ENCODE measurements at places on chromosomes 3 and 15. TPM values are rescaled to one million over a fixed set of nuclear protein-coding genes. Genes with fewer than 3 reads are reported as not detected.

DNA sequence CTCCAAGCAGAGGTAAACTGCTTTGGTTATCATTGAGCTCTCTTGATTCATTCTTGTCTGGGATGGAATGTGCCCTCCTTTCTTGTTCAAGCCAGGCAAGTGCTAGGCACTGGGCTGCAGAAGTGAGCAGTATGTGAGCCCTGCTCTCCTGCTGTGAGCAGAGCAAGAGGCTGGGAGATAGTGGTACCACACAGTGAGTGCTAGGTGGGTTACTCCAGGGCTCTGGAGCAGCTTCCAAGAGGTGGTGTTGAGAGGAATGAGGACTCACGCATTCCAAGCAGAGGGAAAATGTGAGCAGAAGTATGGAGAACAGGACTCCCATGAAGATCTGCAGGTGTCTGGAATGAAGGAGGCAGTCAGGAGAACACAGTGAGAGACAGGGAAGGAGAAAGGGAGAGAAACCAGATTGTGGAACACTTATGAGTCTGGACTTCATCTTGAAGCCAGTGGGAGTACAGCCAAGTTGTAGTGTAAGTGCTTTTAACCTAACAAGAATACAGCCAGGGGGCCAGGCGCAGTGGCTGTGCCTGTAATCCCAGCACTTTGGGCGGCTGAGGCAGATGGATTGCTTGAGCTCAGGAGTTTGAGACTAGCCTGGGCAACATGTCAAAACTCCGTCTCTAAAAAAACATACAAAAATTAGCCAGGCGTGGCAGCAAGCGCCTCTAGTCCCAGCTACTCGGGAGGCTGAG, 199.9 kb upstream of the CTDSPL start:
- no peak for DNase-seq

GRCh38 chr3:13484851-13485590, 4.9 kb downstream of the HDAC11 start:
- peak; percentile 87 for DNase-seq

DNA sequence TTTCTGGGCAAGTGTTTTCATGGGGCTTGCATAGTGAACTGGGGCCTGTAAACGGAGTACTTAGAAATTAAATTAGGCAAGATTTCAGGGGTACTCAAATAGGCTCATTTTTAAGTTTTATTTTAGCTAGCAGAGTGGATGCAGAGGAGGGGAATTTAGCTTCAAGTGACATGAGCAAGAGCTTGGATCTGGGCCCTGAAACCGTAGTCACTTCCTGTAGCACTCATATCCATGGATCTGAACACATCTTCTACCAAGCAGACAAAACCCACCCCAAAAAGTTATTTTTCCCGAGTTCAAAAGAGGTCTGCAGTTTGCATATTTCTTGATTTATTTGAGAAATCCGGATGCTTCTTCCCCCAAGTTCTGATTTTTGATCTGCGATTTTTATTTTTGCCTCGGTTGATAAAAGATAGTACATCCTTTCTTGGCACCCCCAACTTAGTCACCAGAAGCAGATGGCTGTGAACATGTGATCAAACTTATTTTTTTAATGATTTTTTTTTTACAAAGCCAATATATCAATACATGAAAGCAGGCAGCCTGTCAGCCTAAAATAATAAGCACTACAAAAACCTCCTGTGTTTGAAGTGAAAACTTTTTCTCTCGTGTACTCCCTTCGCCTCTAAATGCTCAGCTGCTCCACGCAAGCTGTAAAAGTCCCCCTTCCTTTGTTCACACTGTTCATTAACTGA, 36.6 kb upstream of the STT3B start:
- no peak for DNase-seq

DPPA2 gene
- polyA plus RNA-seq = not detected

DNA sequence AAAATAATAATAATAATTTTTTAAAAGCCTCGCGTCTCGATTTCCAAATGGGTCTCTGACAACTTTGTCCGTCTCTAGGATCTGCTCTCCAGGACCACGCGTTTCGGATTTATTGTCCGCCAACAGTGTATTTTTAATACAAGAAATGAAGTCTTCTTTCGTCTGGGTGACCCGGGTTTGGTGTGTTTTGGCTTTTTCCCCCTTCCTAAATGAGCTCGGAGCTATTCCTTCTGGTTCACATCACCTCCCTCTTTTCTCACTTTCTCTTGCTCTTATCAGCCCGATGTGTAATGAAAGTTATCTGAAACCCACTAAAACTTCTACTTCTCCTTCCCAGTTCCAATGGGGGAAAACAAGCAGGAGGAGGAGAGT, 516.7 kb downstream of the MECOM start:
- DNase-seq = no peak

DNA sequence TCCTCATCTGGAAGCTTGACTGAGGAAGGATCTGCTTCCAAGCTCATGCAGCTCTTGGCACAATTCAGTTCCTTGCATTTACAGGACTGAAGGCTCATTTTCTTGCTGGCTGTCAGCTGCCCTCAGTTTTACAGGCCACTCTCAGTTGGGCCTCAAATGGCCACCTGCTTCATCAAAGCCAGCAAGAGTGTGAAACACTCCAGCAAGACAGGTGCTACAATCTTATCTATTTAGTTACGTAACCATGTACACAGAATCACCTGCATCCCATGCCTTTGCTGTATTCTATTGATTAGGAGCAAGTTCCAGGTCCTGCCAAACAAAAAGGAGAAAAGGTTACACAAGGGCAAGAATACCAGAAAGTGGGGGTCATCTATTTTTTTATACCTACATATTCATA, 40.8 kb downstream of the RHCG start:
- no peak for DNase-seq

CCDC12 gene
- 107 TPM for polyA plus RNA-seq

DNA sequence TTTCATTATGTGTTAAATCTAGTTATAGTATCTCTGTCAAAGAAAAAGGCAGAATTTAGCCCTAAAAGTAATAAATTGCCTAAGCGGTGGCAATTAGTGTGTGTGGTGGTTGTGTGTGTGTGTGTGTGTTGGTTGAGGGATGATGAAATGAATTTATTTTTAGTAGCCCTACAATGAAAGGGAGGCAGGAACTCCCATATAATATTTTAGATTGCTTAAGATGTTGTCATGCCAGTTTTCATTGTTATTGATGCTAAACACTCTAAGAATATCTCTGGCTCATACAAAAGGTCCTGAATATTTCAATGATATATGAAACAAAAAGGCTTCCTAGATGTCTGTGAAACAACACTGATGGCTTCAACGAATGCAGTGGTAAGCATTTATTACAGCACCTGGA, 140.6 kb upstream of the TBC1D5 start:
- no peak for DNase-seq

GRCh38 chr3:37295925-37296324, 121.5 kb upstream of the LRRFIP2 start:
- DNase-seq = no peak

CPN2 gene
- polyA plus RNA-seq = 4.6 TPM

ZNF80 gene
- not detected for polyA plus RNA-seq

DNA sequence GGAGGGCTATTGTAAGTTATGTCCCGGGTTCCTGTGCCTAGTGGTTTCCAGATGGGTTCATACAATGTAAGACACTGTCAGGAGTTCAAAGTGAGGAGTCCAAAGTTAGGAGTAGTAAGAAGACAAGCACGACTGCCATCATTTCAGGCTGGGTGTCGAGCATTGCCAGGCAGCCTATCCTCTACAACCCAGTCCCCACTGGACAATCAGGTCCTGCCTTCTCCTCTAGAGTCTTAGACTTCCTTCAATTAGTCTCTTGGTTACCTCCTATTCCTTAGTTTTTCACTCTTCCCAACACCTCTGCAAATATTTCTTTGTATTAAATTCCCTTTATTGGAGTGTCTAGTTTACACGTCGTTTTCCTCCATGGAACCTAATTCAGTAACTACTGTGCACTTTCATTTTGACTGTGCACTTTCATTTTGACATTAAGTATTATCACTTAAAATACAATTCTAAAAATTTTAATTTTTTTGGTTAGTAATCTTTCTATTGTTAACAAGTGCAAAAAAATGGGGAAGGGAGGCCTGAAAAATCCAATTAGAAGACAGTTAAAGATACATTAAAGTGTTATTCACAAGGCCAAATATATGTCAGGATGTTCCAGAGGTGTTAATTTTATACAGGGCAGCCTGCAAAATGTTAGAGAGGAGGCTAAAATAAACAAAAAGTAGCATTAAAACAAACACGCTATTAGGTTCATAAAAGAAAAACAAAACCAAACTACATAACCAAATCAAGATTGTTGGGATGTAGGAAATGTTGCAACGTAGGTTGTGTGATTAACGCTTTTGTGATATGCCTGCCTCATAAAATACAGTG, 155.3 kb downstream of the TBL1XR1 start:
- no peak for DNase-seq

SAMD7 gene
- polyA plus RNA-seq = not detected

DNA sequence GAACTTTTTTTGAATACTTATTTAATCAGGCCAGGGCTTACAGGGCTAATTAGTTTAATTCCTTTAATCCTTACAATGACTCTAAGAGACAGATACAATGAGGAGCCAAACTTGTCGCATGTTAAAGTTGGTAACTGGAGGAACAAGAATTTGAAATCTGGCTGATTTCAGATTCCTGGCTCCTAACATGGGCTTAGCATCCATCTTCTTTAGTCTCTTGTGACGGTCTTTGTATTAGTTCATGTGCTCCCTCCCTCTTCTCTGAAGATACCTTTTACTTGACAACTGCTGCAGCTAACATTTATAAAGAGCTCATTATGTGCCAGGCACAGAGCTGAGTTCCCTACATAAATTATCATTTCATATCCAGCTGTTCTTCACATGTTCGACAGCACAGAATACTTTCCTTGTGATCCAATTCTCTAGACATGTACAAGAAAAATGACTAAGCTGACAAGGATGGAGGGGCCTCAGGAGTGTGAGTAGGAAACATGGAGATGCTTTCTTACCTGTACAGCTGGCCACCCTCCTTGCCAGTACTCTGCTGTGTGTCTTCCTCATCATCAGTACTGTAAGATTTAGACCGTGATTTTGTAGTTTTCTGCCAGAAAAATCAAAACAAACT, 206.8 kb upstream of the STRIT1 start:
- DNase-seq = no peak

IL20RB gene
- polyA plus RNA-seq = 0.59 TPM

DNA sequence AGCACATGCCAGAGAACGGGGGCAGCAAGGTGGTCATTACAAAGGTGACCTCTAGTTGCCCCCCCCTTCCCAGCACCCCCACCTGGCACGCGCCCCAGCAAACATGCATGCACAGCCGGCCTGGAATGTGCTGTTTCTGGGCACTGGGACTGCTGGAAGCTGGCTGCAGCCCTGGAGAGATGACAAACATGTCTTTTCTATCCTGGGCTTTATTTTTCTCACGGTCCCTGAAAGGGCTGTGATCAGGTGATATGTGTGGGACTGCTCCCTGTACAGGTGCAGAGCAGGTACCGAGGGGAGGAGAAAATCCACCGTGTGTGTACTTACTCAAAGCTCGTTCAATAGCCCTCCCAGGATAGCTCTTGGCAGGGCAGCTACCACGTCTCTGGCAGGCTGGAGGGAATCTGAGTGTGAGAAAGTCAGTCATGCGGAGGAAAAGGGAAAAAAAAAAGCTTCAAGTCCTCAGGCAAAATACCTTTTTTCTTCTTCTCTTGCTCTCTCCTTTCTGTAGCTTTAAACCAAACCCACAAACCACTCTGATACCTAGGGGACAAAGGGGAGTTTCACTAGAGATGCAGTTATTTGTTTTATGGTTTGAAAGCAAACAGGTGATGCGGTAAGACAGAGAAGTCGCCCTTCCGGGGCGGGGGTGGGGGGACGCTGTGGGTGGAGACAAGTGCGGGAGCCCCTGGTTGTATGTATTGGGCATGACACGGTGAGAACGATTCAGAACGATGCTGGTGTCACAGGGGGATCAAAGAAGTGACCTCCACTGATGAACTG, 5.0 kb upstream of the HES1 start:
- DNase-seq = peak; percentile 73

- no peak for DNase-seq
Measured at GRCh38 chr3:133277813-133278212, 122.0 kb upstream of the BFSP2 start.

DNA sequence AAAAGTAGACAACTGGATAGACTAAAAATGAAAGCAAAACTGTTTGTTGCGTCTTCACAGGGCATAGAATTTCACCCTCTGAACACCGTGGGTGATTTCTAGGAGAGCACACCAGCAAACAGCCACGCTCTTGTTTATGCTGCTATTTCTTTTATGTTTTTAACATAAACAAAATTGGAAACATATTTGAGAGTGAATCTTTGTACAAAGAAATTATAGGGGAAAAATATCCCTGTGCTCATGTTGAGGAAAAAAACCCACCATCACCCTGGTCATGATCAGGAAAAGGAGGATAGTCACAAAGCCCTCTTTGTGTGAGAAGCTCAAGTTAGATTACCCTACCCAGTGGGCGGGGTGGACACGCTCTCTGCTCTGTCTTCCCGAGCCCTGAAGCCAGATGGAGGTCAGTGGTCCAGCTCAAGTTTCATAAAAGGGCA, 313.3 kb downstream of the SATB1 start:
- DNase-seq = no peak

ACTC1 gene
- 4.7 TPM for polyA plus RNA-seq

CCR9 gene
- not detected for polyA plus RNA-seq

- DNase-seq = peak; percentile 54
Measured at GRCh38 chr15:66923438-66923881, 141.9 kb upstream of the SMAD3 start.

Measured in hepatocyte (in vitro differentiated cells).